ENCODE measurements at places on chromosomes 2 and 18.

GRCh38 chr2:11102466-11102865 is 52.8 kb upstream of the SLC66A3 start:
- no peak for DNase-seq

DNA sequence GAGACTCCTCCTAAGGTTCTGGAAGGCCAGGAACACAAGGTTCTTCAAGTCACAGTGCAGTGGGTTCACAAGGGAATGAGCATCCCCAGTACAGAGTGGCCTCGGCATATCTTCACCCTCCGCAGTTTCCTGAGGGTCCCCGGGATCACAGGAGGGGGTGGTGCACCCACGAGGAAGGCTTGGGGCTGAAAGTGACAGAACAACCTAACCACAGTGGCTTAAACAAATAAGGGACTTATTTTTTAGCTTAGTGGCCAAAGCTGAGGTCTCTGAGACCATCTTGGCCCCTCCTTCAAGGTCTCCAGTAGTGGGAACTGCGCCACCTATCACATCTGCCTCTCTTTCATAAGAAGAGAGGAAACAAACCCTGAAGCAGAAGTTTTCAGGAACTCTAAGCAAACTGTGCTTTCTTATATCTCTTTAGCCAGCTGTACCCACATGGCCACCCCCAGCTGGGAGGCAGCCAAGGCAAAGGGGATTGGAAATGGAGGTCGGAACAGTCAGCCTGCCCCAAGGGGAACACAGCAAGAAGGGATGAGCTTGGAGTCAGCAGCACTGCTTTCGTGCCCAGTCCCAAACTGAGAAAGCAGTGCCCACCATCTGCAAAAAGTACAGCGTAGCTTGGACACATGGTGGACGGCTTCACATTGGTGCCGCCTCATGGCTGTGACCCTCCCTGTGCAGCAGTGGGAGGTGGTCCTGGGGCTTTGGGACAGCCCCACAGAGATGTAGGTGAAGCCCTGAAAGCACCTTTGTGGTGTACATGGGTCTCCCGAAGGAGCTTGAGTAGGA is 260.0 kb upstream of the ID2 start:
- no peak for DNase-seq

DNA sequence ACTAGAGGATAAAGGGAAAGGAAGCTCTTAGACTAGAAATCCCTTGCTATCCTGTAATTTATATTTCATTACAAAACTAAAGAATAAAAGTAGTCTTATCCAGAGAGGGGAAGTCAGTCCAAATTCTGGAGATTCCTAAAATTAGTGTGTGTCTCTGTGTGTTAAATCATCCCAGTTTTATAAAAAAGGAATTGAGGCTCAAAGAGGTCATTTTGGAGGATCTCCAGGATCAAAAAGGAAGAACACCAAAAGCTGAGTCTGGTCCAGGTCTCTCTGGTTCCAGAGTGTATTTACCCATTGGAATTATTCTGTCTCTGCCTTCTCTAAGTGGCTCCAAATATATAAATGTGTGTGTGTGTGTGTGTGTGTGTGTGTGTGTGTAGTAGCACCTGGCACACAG is 166.7 kb downstream of the NRXN1 start:
- DNase-seq: no peak

DNA sequence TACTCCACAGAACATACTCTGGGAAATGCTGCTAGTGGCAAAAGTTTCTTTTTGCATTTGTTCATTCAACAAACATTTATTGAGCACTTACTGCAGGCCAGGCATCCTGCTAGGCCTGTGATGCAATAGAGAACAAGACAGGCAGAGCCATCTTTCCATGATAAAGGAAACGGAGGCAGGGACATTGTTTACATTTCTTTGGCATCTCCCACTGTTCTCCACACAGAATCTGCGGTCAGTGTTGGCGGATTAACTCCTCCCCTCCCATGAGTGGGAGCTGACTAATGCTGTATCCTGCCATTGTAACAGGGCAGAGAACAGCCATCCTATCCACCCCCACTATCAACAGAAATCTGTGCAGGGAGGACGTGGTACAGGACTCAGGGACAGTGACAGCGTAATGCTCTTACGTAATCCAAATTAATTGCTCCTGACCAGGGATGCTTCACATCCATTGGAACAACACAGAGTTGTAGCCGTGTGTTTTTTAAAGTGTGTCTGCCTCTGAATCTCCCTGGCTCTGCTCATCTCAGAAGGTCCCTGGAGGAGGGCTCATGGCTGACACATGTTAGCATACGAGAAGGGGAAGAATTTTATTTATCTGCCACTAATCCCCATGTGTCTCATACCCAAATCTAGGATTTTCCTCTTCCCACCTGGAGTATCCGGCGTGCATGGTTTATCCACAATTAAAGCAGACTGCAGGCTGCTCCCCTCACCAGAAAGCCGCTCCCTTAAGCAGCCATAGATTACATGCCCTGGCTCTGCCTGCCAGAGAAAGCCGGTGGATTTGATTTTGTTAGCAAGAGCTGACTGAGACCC is 32.3 kb downstream of the STEAP3 start:
- no peak for DNase-seq

- DNase-seq: no peak
Observed at GRCh38 chr2:3192920-3193319, 184.7 kb downstream of the EIPR1 start.

DNA sequence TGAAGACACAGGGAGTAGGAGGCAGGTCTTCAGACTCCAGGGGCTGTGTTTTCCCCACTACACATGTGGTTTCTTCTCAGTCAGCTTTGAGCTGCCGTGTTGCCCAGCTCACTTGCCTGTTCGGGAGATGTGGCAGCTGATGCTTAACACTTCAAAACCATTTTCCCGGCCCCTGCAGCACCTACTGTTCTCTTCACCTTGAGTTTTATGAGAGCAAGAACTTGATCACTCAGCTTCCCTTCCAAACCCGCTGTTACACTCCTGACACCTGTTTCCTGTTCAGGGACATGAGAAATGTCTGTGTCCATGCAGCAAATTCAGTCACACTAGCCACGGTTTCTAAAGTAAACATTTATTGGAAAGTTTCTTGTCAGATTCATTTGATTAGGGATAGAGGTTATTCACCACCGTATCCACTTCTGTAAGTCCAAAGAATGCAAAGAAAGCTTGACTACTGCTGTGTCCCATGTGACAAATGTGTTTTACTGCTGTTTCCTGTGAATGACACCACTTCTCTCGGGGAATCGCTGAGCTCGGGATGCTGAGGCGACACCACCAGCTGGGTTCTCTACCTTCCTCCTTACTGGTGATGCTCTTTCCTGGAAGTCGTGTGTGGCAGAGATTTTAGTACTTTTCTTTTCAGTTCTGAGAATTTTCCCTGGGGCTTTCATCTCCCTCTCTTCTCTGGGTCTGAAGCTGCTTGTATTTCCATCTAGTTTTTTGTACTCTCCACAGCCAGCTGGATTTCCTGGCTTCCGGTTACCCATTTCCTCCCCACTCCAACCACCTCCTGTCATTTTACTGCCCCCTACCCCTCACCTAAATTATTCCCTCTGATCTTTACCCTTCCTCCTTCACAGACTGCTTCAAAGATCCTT is 91.7 kb downstream of the KLF7 start:
- DNase-seq: no peak

DNA sequence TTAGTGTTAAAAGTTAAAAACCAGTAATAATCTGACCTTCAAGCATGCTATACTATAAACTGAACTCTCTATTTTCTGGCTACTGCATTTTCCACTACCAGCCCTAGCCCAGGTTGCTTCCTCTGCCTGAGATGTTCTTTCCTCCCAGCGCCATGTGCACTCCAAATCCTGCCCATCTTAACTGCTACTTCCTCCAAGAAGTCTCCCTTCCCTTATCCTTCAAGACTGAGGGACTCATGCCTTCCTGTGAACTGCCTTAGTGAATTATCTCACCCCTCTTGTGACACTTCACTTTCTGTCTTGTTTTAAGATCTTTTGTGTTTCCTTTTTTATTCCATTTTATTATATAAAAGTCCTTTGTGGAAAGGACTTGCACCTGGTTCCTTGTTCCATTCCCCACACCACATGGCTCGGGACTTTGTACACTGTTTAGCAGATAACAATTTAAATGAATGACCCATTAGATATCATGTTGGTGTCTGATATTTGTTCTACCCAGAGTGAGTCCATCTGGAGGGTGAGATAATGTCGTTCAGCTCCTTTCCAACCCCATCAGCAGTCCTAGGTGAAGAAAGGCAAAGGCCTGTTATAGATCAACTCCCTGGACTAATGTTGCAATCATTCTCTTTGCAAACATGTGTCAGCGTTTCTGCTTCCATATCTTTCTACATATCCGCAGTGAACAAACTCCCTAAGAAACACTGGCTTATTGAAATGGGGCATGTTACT is 20.9 kb upstream of the AGFG1 start:
- DNase-seq: no peak

- DNase-seq: no peak
Observed at GRCh38 chr2:71426721-71427120, 26.6 kb upstream of the DYSF start.

- DNase-seq: no peak
Observed at GRCh38 chr2:32715391-32715841, 87.6 kb downstream of the TTC27 start.

DNA sequence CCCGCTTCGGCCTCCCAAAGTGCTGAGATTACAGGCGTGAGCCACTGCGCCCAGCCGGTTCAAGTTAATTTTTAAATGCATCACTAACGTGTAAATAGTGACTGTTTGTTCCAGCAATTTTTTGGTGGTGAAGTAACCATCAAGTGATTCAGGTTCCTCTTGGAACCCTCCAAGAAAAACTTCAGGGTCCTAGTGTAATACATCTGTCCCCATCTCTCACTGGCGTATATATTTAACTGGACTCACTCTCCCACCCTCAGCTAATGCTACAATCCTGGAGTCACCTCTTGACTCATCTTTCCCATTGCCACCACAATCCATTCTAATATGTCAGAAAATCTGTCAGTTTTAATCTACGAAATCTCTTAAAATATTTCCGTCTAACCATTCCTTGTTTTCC is 10.3 kb downstream of the SULT1C4 start:
- no peak for DNase-seq

DNA sequence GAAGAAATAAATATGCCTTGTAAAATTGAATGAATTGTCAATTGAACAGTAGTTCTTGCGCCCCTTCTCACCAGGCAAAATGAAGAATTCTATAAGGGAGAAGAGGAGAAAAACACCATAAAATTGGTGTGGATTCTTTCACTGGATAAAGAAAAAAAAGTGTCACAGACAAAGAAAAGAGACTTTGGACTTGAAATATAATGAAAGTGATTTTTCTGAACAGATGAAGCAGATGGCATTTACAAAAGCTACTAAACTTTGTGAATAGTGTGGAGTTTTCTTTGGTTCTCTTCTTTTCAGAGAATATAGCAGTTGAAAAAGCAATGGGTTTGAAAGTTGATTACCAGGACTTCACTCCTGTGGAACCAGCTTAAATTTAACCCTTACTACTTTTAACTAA is 945.7 kb downstream of the DSC3 start:
- no peak for DNase-seq

GRCh38 chr2:231622963-231623362 is 30.3 kb downstream of the TEX44 start:
- no peak for DNase-seq

DNA sequence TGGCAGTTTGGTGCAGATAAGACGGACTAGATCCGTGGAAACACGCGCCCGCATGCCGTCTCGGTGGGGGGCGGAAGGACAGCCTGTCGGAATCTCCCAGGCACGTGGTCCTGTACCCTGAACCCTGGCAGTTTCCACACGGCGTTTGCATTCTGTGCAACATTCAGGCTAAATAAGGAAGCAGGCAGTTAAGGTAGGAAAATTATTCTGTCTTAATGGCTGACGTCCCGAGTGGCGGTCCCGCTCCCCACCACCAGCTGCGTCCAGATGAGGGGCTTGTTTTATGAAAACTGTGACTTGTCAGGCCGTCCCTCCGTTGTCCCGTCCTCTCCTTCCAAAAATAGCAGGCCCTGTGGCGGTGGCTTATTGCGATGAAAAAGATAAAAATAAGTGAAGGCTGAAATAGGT is 120.2 kb downstream of the NFATC1 start:
- no peak for DNase-seq

DNA sequence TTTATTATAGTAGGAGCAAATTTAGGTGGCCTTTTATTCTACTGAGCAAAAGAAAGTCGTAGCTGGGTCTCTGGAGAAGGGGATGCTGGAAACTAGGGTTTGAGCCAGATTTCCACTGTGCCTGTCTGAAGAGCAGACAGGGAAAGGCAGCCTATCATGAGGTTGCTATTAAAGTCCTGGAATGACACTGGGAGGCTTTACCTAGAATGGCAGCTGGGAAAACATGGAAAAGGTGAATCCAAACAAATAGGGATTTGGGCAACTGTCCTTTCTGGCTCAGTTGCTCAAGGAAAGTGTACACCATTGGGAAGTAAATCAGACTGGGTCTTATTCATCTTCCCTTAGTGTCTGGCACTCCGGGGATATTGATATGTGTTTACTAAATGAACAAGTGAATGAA is 154.6 kb downstream of the MTX2 start:
- no peak for DNase-seq

GRCh38 chr2:195820373-195820772 is 163.3 kb downstream of the SLC39A10 start:
- no peak for DNase-seq

- DNase-seq: no peak
Observed at GRCh38 chr18:8609659-8610458, 622 bp downstream of the RAB12 start.

DNA sequence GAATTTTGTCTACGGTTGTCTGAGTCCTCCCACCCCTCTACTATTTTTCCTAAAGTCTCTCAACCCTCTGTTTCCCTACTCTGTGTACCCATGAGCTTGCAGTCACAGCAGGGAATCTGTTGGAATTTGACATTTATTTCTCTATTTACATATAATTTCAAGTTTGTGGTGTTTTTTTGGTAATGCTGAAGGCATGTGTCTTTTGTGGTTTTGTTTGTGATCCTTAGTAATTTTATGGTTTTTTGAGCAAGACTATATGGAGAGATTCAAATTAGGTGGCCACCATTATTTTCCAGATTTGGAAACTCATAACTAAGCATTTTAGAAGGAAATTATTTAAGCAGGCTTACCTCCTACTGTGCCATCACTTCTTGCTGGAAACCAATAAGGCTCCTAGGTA is 27.2 kb upstream of the FBLN7 start:
- no peak for DNase-seq

DNA sequence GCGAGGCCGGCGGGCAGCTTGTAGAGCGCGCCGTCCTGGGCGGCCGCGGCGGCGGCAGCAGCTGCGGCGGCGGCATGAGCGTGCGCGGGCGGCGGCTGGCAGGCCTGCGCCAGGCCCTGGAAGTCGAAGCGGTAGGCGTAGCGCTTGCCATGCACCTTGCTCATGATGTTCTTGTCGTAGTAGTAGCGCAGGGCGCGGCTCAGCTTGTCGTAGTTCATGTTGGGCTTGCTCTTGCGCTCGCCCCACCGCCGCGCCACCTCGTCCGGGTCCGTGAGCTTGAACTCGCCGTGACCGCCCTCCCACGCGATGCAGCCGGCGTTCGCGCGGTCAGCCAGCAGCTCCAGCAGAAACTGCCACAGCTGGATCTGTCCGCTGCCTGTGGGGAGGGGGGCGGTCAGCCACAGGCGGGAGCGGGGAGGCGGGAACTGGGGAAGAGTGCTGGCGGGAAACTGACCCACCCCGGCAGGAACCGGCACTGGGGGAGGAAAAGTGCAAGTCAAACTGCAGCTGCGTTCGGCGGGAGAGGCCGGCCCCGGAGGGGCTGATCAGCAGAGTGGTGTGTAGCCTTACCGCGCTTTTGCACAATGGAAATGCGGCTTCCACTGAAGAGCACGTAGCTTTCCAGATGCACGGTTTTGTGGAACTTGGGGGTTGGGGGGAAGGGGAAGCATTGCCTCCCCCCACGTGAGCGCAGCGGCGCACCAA is 3.0 kb downstream of the FEV start:
- no peak for DNase-seq

- no peak for DNase-seq
Observed at GRCh38 chr2:8501061-8501720, 180.7 kb upstream of the ID2 start.
